ENCODE measurements at places on chromosomes 16 and 17.
A peak's percentile ranks its signal among the peaks of the same experiment; 100 is the strongest.

DNA sequence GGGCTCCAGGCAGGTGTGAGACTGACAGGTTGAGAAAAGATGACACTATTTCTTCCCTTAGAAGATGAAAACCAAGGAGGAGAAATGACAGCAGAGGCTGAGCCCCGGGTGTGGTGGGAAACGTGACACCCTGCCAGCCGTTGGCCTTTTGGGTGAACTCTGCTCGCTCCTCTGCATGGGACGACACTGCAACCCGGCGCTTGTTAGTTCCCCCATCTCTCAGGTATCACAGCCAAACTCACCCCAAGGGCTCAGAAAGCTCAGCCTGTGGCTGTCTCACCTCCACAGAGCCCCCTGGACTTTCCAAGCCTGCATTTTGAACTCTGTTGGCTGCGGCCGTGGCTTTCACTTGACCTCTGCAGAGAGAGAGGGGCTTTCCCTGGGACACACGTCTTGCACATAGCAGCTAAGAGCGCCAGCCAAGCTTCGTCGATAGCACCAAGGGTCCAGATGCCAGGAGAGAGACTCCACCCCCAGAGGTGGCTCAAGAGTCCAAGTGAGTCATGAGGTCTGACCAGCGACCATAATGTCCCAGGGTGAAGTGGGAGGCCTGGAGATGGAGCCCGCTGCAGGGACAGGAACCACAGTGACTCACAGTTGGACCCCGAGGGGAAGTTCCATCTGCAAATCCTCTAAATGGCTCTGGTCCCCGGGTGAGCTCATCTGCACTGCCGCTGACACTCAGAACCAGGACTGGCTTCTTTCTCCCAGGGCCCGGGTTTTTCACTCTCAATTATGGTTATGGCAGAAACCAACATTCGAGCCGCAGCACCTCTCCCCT, 301.9 kb downstream of the SOX9 start:
- no peak for DNase-seq

DNA sequence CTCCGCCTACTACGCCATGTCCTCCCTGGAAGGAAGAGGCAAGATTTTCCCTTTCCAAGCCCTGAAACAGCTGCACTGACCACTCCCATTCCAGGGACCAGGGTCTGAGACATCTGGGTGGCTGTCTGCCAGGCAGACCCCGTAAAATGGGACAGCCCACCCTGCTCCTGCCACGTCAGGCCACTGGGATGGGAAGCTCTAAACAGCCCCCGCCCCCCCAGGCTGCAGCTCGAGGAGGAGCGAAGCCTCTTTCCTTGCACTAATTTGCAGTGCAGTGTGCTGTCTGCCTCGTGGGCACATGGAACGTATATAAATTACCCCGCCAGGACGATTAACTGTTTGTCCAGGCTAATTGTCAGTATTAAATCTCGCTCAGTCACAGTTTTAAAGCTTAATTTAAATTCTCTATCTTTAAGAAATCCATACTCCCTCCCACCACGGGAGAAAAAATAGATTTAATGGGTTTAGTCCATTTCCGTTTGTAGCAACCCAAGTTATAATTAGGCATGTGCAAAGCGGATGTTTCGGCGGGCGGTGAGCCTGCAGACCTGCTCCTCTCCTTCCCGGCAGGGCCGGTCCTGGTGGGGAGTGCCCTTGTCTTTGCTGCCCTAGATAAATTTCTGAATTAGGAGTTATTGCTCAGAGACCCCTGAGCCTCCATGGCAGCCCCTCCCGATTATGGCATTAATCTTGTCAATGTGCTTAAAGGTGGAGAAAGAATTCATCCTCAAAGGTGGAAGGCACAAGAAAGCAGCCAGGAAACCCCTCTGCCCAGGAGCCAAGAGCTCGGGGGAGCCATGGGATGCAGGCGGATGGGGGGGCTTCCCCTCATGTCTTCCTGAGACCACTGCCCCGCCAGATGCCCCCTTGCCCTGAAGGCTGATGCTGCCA, 268.0 kb upstream of the TNRC6C start:
- no peak for DNase-seq

- DNase-seq, result no peak
Measured at GRCh38 chr16:78574571-78574970, 475.1 kb downstream of the WWOX start.

- DNase-seq, result no peak
Measured at GRCh38 chr17:39252788-39253460, 27.2 kb upstream of the STAC2 start.

GRCh38 chr16:12122202-12122601, 145.7 kb downstream of the SNX29 start:
- no peak for DNase-seq

DNA sequence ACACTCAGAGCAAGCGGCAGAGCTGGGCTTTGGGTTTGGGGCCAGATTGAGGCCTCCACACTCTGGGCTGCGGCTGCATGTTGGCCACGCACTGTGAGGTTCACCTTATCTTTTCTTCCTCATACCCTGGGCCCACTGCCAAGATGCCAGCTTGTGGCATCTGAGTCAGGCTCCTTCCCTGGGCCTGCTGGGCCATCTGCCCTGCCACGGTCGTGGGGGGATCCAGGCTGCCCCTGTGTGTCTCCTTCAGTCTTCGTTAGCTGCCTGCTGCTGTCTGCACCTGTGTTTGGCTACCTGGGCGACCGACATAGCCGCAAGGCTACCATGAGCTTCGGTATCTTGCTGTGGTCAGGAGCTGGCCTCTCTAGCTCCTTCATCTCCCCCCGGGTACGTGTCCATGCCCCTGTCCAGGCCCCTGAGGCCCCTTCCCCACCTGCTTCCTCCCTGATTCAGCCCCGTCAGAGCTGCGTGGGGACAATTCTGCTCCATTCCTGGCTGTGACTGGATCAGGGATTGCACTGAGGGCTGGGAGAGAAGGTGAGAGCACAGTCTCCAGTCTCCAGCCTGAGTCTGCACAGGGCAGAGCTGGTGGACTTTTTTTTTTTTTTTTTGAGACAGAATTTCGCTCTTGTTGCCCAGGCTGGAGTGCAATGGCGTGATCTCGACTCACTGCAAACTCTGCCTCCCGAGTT, 11.2 kb downstream of the SPNS3 start:
- no peak for DNase-seq

- DNase-seq, result no peak
Measured at GRCh38 chr17:40671282-40671681, 6.3 kb upstream of the KRT222 start.

DNA sequence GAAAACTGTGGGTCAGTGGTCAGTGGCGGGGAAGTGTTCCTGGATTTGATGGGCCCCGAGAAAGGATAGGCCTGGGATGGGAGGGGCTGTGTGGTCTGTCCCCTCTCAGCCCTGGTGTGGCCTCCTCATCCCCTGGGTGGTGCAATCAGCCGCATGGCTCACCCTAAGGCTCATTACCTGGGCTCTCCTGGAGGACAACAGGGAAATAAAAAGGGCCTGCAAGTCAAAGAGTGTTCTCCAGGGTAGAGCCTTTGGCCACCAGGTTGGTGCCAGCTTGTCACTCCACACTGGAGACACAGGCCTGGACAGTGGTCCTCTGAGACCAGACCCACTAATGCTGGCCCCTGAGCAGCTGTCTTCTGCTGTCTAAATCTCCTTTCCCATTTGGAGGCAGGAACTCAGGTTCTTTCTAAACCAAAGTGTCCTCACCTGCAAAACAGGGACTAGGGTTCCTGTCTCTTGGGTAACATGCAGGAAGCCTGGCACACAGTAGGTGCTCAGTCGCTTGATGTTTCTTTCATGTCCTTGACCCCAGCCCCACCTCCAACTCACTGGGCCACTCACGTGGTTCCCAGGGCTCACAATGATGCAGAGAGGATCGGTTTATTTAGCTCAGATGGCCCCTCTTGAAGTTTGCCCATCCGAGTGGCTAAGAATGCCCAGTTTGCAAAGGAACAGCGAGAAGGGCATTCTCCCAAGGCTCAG, 2.4 kb downstream of the NDRG4 start:
- no peak for DNase-seq

GRCh38 chr16:59274141-59274540, 540.0 kb upstream of the GOT2 start:
- no peak for DNase-seq

DNA sequence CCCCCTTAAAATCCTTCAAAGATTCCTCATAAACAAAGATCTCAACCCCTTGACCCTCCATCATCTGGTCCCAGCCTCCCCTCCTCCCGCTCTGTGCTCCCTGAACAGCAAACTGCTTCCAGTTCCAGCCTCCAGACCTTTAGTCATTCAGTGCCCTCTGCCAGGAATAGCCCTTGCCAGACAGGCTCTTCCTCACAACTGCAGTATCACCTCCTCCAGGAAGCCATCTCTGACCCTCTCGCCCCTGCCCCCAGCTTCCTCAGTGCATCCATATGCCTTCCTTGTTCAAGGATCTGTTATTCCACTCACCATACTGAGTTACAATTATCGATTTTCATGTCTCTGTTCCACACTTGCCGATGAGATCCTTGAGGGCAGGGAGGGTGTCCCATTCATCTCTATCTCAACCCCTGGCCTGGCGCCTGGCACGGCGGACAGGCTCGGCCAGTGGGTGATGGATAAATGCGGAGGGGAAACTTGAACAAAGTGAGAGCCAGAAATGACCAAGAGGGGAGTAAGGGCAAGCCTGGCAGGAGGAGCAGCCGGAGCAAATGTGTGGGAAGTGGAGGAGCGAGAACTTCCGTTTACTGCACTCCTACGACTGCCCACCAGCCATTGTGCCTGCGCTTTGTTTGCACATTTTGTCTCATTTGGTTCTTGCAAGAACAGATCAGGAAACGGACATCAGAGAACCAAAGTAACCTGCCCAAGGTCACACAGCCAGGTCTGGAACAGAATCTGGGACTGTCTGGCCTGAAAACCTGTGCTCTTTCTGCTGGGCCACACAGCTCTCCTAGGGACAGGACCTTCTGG, 2.0 kb upstream of the NXPH3 start:
- no peak for DNase-seq

DNA sequence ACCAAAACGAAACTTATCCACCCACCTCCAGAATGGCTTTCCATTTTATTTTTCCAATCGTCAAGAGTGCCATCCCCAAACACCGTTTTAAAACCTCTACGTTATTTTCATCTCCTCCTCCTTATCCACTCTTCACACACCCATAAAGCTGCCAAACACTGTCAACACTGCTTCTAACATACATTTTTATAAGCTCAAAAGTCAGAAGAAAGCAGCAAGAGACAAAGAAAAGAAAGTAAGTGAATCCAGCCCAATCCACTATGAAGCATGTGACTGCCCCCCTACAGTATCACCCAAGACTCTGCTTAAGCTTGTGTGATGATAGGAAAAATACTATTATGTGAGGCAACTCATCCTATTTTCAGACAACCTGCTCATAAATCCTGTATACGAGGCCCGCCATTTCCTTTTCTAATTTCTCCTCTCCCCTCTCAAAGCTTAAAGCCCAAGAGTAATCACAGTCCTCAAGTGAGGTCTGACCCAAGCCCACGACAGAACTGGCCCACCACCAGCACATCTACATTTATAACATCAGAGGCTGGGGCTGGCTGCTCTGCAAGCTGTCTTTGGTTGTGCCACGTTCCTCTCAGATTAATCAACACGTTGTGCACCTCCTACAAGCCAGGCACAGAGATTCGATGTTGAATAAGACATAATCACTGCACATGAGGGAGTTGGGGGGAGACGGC, 16.3 kb downstream of the USP31 start:
- DNase-seq, result no peak

DNA sequence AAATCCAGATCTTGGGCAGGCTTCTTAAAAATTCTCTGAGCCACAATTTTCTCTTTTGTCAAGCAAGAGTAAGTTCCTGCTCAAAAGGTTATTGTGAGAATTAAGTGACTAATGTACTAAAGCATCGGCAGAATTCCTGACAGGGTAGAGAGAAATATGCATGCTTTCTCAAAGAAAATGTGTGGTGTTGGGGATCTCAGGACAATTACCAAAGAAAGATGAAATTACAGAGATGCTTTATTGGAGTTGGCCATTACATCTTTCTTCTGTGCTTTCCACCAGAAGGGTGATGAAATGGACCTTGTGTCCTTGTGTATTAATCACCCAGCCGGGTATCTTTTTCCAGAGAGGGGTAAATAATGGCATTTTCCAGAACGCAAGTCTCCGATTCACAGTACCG, 1.7 kb upstream of the USP43 start:
- DNase-seq, result no peak

DNA sequence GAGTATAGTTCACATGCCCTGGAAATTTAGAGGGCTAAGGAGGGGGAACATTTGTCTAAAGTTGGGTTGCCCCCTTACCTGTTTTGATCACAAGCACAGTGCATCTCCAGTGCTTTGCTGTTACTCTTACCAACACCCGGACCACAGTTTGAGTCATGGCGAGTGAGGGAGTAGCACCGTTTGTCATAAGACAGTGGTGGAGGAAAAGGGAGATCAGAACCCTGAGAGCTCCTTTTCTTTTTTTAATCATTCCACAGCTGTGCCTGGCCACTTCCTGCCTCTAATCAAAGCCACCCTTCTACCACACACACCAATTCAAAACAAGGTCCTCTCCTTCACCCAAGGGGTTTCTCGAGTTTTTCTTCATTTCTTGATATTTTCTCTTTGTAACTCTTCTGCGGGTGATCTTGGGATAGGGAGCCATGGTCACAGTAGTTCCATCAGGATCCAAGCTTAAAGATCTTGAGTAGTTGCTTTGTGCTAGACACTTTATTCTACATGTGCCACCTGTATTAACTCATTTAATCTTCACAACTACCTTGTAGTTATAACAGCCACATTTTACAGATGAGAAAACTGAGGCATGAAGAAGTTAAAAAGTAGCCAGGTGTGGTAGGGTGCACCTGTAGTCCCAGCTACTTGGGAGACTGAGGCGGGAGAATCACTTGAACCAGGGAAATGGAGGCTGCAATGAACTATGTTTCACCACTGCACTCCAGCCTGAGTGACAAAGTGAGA, 5.0 kb upstream of the MYL4 start:
- DNase-seq, result peak; percentile 13

DNA sequence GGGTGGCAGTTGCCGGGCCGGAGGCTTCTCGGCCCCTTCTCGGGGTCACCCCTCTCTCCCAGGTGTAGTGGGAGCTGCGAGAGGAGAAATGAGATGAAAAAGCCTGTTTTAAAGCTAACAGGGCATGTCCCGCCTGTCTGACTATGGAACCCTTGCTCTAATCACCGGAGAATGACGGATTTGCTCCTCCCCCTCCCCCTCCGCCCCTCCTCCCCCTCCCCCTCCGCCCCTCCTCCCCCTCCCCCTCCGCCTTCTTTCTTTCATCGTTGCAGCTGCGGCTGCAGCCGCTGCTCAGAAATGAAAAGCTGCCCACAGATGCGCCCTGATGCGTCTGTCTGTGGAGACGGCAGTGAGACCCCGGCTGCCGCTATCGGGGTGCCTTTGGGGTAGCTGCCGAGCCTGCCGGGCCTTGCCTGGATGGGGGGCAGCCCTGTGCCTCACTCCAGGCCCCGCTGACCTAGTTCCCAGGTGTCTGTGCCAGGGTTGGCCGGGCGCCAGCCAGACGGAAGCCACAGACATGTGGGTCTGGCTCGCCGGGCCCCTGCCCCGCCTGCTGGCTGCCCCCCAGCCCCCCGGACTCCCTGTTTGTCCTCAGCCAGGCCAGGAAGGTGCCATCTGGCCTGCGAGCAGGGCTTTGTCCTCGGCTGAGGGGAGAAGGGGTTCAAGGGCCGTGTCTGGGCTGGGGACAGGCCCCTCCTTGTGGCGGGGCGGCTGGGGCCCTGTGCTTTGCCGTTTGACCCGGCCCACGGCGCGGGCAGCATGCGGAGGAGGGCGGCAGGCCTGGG, 37.7 kb downstream of the GINS2 start:
- no peak for DNase-seq

- DNase-seq, result no peak
Measured at GRCh38 chr17:33166472-33166871, 126.6 kb downstream of the ASIC2 start.
